ENCODE measurements at places on chromosomes 4 and X.

GRCh38 chrX:102975016-102975415 is 37.9 kb downstream of the RAB40AL start:
- no peak for DNase-seq

GRCh38 chrX:33741807-33742206 is 390.3 kb downstream of the FAM47A start:
- no peak for DNase-seq

- no peak for DNase-seq
These were observed 33.6 kb upstream of the TBC1D9 start for GRCh38 chr4:140789759-140790158.

GRCh38 chr4:72969976-72970375 is 99.5 kb downstream of the COX18 start:
- peak; percentile 15 for DNase-seq

GRCh38 chr4:152972821-152973628 is 36.9 kb downstream of the FHDC1 start:
- no peak for DNase-seq

DNA sequence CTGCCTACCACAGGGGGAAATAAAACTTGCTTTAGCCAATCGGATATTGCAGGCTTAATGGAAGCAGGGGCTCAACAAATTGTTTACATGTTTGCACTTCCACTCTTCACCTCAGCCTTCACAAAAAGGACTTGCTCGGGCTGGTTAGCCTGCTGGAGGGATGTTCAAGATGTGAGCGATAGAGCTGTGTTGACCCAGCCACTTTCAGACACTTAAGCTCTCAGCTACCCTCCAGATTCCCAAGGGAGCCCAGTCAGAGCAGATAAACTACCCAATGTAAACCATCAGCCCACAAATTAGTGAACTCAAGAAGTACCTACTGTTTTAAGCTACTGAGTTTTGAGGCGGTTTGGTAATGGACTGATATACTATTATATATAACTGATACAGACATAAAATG is 508.4 kb upstream of the FTHL17 start:
- DNase-seq: no peak

- no peak for DNase-seq
These were observed 1133.8 kb upstream of the PCDH10 start for GRCh38 chr4:132015321-132015720.

- no peak for DNase-seq
These were observed 152.8 kb upstream of the ANK2 start for GRCh38 chr4:112896609-112897190.

- no peak for DNase-seq
These were observed 91.8 kb downstream of the GABRG1 start for GRCh38 chr4:46032056-46032455.

- DNase-seq: no peak
These were observed 123.4 kb downstream of the SPCS3 start for GRCh38 chr4:176443117-176443516.

DNA sequence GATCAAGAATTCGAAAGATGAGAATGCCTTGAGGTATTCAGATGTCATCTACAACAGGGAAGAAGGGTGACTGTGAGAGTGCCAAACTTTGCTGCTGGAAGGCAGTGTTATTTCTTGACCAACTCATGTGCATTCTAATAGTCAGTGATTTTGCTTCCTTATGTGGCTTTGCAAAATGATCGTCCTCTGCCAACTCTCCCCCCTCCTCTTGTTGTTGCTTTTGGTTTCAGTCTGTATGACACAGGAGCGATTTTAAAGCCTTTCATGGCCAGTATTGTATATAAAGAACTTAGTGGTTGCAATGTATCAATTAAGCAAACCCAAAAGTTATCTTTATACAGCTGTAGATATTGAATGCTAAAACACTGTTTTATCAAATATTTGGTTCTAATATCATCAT is 379.1 kb downstream of the IL1RAPL1 start:
- DNase-seq: no peak

GRCh38 chr4:77697860-77698590 is 92.4 kb downstream of the CXCL13 start:
- DNase-seq: no peak

- no peak for DNase-seq
These were observed 330.9 kb downstream of the CXXC4 start for GRCh38 chr4:104163820-104164219.

DNA sequence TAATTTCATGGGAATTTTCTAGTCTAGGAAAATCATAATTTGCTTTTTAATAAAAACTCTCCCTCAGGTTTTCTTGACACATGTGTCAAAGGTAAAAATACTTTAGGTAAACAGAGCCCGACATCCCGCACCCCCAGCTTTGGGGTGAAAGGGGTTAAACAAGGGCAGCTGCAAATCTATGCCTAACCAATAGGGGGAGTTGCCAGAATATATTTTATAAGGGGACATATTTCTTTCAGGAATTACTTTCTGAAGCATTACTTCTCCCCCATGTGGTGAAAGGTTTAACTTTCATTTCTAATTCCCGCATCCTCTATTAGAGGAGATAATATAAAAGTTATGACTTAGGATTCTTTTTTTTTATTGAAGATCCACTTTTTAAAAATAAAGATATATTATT is 53.9 kb upstream of the HEPH start:
- DNase-seq: no peak

DNA sequence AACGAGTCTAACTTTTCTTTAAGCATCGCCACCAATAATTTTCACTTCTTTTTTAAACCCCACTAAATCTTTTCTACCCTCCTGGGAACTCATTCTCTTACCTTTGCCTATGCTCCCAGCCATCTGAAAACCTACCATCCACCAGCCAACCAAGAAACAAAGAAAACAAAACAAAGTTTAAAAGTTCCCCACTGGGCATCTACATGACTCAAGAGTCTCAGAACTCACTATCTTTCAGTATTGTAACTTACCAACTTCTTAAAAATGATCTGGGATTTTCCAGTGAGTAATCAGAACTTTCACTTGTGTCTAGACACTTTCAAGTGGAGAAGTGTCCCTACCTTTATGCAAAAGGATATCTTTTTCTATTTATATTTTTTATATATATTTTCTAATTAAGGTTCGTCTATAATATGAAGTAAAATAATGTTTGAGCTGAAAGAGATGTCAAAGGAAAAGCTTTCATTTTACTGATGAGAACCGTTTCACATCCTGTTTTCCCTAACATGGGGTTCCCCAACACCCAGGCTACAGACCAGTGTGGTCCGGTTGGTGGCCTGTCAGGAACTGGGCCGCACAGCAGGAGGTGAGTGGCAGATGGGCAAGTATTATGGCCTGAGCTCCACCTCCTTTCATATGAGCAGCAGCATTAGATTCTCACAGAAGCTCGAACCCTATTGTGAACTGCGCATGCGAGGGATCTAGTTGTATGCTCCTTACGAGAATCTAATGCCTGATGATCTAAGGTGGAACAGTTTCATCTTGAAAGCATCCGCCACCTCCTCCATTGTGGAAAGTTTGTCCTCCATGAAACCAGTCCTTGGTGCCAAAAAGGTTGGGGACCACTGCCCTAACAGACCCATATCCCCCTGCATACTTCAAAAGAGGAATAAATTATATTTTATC is 9.8 kb upstream of the TIGD2 start:
- no peak for DNase-seq

GRCh38 chr4:2849267-2850152 is 5.9 kb downstream of the ADD1 start:
- no peak for DNase-seq

DNA sequence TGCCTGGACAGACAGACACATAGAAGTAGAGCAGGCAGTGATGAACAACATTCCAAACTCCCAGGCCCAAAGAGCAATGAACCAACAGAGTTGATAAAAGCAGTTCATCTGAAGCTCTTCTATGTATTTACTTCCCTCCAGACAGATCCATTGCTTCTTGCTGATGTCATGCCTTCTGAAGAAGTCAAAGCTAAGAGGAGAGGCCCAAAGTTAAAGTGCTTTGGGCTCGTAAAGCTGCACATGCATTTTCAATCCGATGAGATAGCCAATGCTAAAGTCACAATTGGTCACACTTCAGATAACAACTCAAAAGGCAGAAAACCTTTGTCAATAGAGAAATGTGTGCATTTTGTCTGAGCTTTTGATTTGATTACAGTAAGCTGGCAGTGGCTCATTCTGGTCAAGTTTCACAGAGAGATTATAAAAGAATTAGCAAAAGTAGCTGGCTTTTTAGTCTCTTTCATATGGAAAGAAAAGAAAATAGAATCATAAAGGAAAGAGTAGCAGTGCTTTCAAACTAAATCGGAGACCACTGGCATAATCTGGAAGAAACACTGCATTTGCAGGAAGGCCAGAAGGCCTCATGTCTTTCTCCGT is 82.0 kb downstream of the GPC4 start:
- DNase-seq: no peak

- peak; percentile 69 for DNase-seq
These were observed at the start of gene SRPX2 for GRCh38 chrX:100643956-100644860. Gene SRPX2 (plus strand): TSS chrX:100644199. CDS start chrX:100646323, 2,124 bp downstream.

DNA sequence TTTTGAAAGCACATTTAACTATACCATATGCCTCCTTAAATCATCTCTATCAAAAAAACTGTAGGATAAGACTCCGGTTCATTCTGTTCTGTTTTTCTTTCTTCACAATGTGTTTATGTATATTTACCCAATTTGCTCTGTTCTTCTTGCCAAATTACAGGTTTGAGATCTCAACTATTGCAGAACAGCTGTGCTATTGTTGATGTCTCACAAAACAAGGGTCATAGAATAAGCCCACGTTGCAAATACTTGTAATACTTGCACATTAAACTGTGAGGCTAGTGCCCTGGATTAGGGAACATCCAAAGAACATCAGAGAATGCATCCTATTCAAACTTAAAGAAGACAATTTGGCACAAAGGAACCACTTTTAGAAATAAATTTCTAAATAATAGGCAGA is 45.4 kb downstream of the ANTXR2 start:
- no peak for DNase-seq

DNA sequence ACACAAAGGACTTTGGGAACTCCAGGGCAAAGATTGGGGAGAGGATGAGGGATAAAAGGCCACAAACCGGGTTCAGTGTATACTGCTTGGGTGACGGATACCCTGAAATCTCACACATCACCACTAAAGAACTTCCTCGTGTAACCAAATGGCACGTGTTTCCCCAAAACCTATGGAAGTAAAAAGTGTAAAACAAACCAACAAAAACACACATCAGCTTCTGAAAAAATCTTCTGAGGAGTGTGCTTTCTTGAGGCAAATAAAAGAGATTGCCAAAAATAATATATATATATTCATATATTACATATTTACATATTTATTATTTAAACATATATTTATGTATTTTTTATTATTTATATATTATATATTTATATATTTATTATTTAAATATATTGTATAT is 3.9 kb downstream of the P2RY8 start:
- DNase-seq: no peak

- DNase-seq: no peak
These were observed 264.3 kb downstream of the NPFFR2 start for GRCh38 chr4:72295966-72296557.

DNA sequence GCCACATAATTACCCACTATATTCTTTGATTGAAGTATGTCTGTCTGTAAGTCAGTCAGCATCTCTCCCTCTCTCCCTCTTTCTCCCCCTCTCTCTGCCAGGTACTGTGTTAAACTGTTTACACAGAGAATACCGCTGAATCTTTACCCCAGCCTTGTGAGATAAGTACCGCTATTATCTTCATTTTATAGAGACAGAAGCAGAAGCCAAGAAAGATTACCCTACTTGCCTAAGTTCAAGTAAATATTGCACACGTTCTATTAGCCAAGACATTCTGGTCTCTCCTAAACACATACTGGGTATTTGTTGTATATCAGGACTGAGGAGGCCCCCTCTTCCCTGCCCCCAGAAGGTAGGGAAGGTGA is 695 bp upstream of the GPR101 start:
- DNase-seq: no peak

DNA sequence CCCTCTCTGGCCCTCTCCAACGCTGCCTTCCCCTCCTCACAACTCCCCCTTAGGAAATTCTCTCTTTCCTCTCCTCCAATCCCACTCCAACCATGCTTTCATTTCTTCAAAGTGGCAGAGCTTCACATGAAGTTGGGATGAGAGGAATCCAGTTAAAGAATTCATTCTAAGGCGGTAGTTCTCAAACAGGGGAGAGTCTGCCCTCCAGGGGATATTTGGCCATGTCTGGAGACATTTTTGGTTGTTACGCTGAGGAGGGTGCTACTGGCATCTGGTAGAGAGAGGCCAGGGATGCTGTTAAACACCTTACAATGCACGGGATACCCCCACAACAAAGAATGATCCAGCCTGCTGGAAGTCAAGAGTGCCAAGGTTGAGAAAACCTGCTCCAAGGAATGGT is 40.5 kb upstream of the PHKA2 start:
- no peak for DNase-seq

GRCh38 chr4:3234171-3235029 is 14.6 kb upstream of the MSANTD1 start:
- no peak for DNase-seq

DNA sequence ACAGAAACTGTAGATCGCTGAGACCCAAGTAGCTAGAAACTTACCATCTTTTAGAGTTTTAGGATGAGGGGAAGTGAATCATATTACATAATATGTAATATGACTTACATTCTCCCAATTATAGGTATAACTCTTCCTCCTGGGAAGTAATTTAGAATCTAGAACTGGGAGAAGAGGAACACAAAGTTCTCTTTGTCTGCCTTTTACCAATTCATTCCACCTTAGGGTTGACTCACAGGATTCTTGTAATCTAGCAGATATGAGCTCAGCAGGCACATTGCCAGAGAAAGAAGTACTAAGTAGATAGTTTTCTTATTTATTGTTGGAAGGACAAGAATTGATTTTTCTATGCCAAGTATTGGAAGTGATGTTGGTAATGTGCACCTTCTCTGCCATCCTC is 58.0 kb upstream of the CCSER1 start:
- DNase-seq: no peak

DNA sequence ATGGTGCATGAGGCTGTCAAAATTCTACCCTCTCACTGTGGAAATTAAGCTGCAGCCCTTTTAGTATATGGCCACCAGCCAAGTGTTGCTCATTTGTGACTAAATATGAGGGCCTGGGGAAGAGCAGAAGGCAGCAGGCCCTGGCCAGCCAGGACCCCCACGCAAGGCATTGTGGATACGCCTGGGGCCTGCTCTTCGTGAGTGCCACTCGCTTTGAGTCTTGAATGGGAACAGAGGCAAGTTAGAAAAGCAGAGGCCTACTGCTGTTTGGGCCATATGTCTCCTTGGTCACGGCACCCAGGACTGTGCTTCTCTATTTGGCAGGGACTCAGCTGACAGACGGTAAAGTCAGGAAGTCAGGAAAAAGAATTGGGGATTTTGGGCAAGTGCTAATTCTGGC is 10.9 kb downstream of the RTL5 start:
- no peak for DNase-seq

- no peak for DNase-seq
These were observed 4.2 kb upstream of the NOCT start for GRCh38 chr4:139011225-139011950.
